Motor neuron (in vitro differentiated cells): ENCODE measurements at places on chromosomes 1 and 21. TPM values are rescaled to one million over a fixed set of nuclear protein-coding genes. Genes with fewer than 3 reads are reported as not detected.

- ATAC-seq, result no peak
Measured at GRCh38 chr21:23401278-23401677, 2206.0 kb downstream of the MRPL39 start.

DNA sequence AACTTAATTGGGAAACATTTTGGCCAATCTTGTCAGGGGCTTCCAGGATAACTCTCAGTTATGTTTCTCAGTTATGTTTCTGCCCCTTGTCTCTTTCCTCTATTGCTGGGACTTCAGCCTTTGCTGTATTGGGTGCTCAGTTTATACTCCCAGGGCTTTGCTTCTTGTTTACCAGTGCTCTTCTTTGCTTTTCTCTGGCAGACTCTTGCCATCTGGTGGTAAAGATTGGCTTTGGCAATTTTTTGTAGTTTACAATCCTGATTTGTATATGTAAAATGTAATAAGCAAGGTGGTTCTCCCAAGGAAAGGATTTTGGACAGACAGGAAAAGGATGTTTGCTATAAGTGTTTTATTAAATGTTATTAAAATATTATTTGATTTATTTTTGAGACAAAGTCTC lies 37.9 kb downstream of the FABP3 start:
- ATAC-seq, result no peak

The KIAA1614 gene
- total RNA-seq, result 1.7 and 2.2 TPM in 2 replicates

- no peak for ATAC-seq
Measured at GRCh38 chr1:64098846-64099582, 104.4 kb upstream of the UBE2U start.

The PLA2G5 gene
- total RNA-seq, result not detected in 2 replicates

The MTARC2 gene
- 9.3 and 13.0 TPM in 2 replicates for total RNA-seq

- ATAC-seq, result peak; percentile 78
Measured at GRCh38 chr1:16009030-16009460, 5.0 kb downstream of the SRARP start.

The B3GALT5 gene
- 0.25 and 0.38 TPM in 2 replicates for total RNA-seq

The TYW3 gene
- total RNA-seq, result 9.9 and 11.0 TPM in 2 replicates

The OR2T33 gene
- 0.64 and 1.0 TPM in 2 replicates for total RNA-seq

DNA sequence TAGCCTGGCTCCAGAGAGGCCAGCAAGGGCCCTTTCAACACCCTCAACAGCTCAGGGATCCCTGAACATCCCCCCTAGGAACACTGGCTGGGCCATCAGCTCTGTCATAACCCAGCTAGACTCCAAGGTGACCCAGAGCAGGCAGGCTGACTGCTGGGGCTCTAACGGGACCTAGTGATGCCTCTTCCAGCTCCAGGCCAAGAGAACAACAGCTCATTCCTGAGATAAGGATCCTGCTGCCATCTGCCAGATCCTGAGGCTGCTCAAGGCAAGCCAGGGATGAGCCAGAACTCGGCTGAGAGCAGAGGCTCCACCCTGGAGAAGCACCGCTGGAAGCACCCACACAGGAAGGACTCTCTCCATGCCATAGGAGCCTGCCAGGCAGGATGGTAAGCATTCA lies 2.0 kb downstream of the VSIG8 start:
- no peak for ATAC-seq

The CLDN8 gene
- 0.09 TPM in 1 of 2 replicates, not detected in the other for total RNA-seq

The ARTN gene
- total RNA-seq, result 1.7 and 2.3 TPM in 2 replicates

The REN gene
- 0.25 TPM in 1 of 2 replicates, not detected in the other for total RNA-seq

DNA sequence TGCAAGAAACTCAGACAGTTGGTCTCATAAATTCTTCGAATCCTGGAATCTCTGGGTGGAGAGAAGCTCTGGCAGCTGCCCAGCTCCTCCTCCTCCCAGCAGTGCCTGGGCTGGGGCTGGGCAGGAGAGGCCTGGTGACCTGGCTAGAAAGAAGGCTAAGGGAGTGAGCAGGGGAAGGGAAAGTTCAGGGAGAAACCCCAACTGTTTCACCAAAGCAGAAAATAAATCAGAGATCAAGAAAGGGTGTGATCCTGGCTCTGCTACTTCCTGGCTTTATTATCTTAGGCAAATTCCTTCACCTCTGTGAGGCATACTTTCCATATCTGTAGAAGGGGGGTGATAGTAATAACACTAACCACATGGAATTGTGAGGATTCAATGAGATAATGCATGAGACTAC lies 8.8 kb upstream of the COL16A1 start:
- ATAC-seq, result no peak

GRCh38 chr1:101540161-101540560 lies 303.3 kb downstream of the S1PR1 start:
- ATAC-seq, result no peak

DNA sequence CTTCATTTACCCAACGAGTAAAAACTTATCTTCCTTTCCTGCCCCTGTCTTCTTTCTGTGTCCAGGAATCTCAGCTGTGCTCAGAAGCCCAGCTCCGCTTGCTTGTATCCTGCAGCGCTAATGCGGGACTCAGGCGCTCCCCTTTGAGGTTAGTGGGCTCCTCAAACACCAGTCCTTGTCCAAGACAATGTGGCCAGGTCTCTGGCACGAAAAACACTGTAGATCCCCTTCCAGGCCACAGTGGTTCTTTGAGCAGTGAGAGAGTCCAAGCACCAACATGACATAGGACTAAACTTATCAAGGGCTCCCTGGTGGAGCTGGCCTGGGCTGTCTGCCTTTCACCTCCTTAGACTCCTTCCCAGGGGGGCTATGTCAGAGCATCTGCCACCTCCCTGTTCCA lies 53.7 kb downstream of the PLD5 start:
- ATAC-seq, result no peak

DNA sequence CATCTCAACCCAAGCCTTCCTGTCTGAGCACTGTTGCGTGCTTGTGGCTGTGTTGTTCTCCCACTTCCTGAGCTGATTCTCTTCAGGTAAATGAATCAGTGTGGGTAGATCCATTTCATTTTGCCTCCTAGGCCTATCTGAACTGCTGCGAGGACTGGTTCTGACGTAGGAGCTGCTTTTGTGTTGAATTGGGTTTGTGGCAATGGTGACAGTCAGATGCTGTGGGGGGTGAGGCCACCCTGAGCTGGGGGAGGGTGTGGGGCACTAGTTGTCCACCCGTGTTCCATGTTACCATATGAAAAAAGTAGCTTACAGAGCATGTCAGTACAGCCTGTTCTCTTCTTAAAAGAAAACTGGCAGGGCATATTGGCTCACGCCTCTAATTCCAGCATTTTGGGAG lies 81.5 kb downstream of the MRPS6 start:
- no peak for ATAC-seq
